ENCODE measurements at places on chromosomes 3 and 15.

DNA sequence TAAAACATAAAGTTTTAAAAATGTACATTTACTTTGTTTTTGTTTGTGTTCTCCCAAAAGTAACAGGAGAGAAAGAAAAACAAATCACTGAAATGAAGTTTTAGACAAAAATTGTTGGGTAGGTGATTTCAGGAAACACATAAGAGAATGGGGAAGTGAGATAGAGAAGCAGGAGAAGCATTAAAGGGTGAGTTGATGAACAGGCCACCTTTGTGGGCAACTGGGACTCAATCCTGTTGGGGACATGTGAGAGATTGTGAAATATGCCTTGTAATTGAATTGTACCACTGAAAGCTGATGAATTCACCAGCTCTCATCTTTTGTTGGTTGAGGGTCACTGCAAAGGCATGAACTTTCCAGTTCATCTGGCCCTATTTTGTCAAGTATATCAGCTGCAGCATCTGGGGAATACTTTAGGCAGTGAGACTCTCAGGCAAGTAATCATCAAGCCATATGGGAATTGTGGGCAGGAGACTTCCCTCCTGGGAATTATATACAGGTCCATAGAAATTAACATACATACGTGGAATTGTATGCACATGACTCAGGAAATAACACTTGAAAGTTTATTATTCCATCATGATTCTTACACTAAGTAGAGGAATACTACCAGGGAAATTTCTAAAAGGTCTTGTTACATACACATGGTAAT, 181.0 kb downstream of the ZBBX start:
- no peak for DNase-seq

DNA sequence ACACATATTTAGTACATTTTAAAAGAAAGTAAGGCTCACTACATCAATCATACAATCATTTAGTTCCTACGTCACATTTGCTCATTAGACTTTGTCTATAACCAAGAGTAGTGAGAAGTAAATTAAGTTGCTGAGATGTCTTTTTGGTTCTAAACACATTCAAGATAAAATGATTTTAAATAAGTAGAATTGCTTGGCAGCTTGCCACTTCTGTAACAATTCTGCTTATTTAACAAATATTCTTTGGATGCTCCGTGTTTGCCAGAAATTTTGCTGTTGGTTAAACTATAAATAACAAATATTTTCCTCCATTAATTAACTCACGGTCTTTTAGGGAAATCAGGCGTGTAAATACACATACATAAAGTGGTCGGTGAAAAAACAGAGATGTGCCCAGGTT, 18.3 kb downstream of the SUCNR1 start:
- no peak for DNase-seq

DNA sequence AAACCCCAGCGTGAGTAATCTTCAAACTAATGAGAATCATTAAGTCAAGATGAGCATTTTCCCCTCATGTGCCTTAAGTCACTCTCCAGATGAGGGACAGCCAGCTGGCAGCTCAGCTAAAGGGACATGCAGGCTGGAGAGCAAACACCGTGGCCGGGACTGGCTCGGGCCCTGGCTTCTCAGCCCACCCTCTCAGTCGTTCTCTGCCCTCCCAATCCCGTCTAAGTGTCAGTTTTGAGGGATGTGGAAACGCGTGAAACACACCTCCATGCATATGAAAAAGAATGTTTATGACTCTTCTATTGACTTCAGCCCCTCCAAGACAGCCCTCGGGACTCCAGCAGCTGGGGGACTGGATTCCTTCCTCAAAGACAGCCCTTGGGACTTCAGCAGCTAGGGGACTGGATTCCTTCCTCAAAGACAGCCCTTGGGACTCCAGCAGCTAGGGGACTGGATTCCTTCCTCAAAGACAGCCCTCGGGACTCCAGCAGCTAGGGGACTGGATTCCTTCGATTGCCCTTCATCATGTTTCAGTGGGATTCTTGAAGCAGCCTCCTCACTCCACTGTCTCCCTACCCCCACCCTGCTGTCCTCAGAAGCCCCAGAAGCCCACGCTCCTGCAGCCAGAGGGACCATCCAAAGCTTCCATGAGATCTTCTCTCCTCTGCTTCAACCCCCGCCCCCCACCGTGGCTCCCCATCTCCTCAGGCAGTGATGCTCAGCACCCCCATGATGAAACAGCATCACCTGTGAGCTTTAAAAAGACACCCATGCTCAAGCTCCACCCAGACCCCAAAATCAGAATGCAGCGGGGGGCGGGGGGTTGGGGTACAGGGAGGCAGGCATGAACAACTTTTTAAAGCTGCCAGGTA, 228.9 kb downstream of the XXYLT1 start:
- DNase-seq = no peak

DNA sequence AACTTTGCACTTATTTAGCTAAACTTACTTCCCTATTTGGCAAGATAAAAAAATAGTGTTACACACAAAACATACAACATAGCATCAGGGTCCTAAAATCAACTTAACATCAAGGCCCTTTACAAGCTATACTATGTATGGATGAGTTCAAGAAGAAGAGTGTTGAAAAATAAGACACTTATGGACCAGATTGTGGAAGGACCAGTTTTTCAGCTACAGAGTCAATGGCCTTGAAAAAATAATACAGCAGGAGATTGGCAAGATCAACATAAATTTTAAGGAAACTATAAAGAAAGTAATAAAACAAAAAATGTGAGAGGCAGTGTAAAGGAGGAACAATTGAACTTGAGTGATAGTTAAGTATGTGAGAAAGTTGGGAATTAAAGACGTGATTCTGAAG, 66.3 kb upstream of the BBX start:
- DNase-seq = no peak

DNA sequence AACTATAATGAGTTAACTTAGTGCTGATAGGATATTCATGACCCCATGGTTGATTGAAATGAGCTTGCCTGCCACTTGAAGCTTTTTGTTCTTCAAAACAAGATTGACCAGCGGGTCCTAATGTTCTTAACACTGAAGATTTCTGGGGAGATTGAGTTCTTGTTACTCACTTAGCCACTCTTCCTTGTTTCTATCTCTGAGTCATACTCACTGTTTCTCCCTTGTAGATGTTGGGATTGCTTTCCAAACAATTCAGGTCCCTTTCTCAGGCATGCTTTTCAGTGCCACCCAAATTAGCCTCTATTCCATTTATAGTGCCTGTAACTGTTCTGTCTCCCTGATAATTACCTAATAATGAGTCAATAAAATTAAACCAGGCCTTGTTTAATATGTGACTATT, 517.0 kb downstream of the SQOR start:
- no peak for DNase-seq

GRCh38 chr3:48187579-48188265, 495 bp downstream of the CDC25A start:
- DNase-seq = no peak

- DNase-seq = no peak
These were observed 11.1 kb downstream of the SERP1 start for GRCh38 chr3:150535204-150535603.

GRCh38 chr3:41190509-41191284, 8.6 kb upstream of the CTNNB1 start:
- DNase-seq = no peak

DNA sequence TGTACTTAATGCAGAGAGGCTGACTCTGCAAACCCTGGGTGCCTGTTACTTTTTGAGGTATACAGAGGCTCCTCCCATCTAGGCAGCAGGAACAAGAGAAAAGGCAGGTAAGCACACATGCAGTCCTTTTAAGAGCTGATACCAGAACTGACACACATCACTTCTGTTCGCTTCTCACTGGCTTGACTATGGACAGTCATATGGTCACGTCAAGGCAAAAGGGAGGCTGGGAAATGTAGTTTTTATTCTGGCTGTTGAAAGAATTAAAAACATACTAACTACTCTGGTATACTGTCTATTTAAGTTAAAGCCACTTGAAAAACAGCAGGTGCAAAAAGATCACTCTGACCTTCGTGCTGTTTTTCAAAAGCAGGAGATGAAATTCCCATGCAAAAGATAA, 218.3 kb downstream of the CTNNB1 start:
- no peak for DNase-seq

DNA sequence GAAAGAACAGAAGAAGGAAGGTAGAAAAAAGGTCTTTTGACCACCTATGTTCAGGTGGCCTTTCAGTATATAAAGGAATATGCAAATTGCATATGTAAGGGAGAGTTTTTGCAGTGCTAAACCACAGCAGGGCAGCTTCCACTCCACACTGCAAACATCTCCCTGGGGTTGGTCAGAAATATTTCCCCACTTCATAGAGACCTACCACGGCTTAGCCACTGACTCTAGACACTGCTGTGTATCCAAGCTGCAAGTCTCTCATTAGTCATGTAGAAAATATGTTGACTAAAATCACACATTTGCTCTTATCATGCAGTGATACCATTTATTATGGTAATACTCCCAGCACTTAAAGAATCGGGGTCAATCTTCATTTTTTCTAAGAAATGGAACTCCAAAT, 214.9 kb upstream of the NR2F2 start:
- no peak for DNase-seq

DNA sequence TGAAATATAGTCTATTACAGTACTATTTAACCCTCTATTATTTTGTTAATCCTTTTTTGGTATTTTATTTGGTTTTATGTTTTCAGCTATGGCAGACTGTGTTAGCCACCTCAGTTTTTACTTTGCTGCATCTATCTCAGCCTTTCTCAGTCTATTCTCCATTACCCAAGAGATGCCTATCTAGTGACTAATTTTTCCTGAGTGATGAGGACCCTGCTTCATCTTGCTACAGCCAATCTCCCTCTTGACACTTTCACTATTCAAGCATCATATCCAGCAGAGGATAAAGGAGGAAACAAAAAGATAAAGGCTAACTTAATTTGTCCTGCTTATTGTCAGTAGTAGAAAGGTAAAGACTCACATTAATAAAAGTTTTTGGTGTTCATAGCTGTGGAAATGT, 141.8 kb upstream of the NECTIN3 start:
- no peak for DNase-seq

- DNase-seq = no peak
These were observed 45.3 kb downstream of the ACAP2 start for GRCh38 chr3:195397524-195397923.

GRCh38 chr3:67509471-67510075, 144.8 kb downstream of the SUCLG2 start:
- no peak for DNase-seq

DNA sequence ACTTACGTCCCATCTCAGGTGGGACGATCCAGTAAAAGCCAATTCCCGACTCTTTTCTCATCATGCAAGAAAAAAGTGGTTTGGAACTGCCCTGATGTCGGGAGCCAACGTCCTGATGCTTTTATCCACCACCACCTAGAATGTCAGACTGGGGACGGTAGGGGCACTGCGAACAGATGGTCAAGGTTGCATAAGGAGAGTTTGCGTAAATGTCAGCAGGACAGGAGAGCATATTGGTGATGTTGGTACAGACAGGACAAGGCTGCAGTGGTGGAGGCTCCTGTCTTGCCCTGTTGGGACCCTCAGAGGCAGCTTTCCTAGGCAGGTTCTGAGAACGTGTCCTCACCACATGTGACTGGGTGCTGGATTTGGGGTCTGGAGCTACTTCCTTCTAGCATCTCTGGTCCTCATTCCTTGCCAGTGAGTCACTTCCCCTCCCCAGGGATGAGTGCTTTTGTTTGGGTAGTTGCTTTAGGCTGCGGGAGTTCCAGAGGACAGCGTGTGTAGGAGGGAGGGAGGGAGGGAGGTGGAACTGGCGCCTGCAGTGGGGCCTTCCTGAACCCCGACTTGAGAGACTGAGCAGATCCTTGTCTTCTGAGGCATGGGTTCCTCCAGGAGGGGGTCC, 21.0 kb downstream of the THSD4 start:
- no peak for DNase-seq

DNA sequence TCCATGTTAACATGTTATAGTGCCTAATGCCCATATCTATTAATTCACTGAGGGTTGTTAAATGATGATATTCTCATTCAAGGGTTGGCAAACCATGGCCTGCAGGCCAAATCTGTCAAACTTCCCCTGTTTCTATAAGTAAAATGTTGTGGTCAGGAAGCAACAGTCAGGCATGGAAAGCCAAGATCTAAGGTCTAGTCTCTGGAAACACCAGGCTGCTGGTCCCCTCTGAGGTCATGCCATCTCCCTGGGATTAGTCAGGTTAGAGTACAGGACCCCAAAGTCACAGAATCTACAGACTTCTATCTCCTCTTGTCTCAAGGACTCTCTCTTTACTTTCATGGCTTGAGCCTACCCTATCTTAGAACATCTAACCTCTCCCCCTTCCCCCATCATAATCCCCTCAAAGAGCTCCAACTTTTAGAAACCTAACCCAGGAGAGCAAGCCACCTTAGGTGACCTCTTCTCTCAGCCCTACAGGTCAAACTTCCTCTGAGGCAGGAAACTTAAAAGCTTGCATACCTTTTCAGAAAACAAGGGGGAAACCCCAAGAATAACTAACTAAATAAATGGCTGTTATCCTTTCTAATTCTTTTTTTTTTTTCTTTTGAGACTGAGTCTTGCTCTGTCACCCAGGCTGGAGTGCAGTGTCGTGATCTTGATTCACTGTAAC, 15.3 kb upstream of the HERC1 start:
- DNase-seq = no peak

DNA sequence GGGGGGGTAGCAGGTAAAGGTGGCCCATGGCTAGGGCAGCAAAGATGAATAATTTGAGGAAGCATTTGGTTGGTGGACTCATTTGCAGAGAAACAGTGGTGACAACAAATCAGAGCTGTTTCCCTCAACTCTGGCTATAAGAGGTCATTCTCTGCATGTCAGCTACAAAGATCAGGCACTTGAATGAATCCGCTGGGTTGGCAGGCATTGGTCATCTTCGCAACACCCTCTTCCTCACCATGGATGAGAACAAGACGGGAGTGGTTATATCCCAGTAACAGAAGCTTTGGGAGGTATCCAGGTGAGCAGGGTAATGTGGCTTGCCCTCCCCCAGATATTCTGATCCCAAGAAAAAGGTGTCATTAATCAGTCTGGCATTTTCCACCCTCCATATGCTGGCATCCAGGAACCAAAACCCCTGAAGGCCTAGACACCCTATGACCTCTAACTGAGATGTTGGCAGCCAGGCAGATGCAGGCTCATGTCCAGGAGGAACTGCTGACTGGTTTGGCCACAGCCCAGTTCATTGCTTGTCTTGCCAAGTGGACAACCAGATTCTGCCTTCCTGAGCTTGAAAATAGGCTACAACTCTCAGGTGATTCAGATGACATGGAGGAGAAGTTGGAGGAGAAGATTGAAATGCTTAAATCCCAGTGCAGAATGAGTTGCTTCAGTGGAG, 108.9 kb upstream of the TRIM42 start:
- DNase-seq = no peak

- DNase-seq = no peak
These were observed 266.6 kb upstream of the ICE2 start for GRCh38 chr15:60745469-60746061.

- no peak for DNase-seq
These were observed 19.5 kb downstream of the GREM1 start for GRCh38 chr15:32737304-32737703.

DNA sequence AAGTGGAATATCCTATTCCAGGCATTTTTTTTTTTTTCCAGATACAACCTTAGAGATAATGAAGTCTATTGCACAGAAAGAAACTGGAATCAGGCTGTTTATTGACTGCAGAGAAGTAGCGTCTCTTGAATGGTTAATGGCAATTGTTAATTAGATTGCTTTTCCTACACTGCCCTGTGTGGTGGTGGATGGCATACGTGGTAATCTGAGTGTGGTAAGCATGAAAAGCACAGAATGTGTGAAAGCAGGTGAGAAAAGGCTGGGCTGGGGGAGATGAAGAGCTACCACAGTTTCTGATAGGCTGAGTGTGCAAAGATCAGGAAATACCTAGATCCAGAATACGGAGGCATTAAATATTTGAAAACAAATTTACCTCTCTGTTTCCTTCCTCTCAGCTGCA, 486.3 kb upstream of the TBL1XR1 start:
- DNase-seq = no peak

- no peak for DNase-seq
These were observed 309.9 kb downstream of the CLSTN2 start for GRCh38 chr3:140244893-140245292.

GRCh38 chr15:80401456-80401855, 2.7 kb upstream of the ARNT2 start:
- DNase-seq = no peak

Measured in GM19239 (cell line).